Activated T-helper 1 cell treated with Interleukin-2 at 50 U/mL for 16 hours (primary cell): ENCODE measurements at places on chromosomes 13 and 19.

DNA sequence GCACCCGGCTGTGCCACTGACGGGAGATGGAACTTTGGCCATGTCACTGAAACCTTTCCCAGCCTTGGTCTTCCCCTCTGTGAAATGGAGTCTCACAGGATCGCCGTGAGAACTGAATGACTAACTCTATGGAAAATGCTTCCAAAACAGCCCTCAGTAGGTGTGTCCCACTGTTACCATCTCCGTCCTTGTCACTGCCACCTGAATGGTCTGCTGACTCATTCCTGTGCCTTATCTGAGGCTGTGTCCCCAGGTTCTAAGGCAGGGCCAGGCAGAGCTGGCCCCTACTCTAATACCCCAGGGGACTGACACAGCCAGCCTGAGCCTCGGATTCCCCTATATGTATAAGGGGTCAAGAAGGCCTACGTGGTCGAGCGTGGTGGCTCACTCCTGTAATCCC, 4.5 kb downstream of the CDC37 start:
- no peak for DNase-seq

DNA sequence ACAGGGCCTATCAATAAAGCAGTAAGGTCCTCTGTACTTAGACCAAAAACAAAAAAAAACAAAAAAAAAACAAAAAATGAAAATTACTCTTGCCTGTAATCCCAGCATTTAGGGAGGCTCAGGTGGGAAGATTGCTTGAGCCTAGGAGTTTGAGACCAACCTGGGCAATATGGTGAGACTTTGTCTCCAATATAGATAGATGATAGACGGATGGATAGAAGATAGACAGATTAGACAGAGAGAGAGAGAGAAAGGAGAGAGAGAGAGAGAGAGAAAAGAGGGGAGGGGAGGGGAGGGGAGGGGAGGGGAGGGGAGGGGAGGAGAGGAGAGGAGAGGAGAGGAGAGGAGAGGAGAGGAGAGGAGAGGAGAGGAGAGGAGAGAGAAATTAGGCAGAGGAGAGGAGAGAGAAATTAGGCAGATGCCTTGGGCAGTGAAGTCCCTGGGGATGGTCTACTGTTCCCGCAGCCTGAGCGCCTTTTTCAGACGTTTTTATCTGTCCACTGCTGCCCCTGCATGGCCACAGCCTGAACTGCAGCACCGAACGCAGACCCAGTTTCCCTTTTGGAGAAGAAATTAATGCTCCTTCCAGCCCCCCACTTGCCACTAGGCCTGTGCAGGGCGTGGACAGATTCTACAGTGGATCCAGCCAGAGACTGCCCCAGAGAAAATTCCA, 9.8 kb upstream of the ZNF627 start:
- DNase-seq, result peak; percentile 52

GRCh38 chr13:29496241-29496712, 99.2 kb downstream of the SLC7A1 start:
- no peak for DNase-seq

DNA sequence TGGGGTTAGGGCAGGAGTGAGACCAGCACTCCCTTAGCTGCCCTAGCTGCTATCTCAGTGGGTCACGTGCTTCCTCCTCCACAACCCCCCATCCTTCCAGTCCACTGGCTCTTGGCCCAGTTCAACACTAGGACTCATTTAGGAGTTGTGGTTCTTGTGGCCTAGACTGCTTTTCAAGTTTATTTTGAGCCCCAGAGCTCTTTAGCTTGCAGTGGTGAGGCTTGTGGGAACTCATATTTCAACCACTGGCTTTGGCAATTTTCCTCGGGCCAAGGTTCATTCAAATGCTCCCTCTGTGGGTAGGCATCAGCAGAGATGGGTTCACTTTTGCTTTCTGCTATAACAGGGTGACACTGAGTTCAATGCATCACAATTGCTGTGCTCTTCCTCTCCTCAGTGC, 436.2 kb upstream of the SLITRK5 start:
- DNase-seq, result no peak

DNA sequence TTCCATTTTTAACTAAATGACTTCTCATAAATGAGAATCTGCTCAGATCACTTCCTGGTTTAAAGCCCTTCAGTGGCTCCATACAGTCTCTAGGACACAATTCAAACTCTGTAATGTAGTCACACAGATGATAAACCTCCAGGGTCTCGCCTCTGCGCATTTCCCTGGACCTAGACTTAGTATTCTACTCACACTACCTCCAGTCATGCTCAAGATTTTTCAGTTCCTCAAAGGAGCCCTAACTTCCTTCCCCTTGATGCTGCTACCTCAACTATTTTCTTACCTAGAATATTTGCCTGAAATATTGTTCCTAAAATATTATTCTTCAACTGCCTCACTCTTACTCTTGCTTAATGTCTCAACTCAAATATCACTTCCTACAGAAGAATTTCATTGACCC, 86.7 kb upstream of the TPP2 start:
- DNase-seq, result no peak

GRCh38 chr13:34044660-34045080, 226.7 kb downstream of the RFC3 start:
- no peak for DNase-seq

DNA sequence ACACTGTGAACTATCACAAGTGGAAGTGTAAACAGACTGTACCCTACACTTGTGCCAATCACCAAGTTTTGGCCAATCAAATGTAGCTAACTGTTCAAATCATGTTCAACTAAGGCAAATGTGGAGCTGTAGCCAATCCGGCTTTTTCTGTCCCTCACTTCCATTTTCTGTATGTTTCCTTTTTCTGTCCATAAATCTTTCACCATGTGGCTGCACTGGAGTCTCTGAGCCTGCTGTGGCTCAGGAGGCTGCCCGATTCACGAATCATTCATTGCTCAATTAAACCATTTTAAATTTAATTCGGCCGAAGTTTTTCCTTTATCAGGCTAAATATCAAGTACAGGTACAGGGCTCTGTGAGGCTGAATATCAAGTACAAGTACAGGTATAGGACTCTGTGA, 216.5 kb downstream of the RFC3 start:
- DNase-seq, result no peak

- no peak for DNase-seq
Measured at GRCh38 chr19:13997631-13997962, 8.5 kb downstream of the RFX1 start.
